CD4-positive, alpha-beta T cell treated with Interleukin-15 for 4 hours (primary cell): ENCODE measurements at places on chromosomes 4 and X.
A peak's percentile ranks its signal among the peaks of the same experiment; 100 is the strongest.

DNA sequence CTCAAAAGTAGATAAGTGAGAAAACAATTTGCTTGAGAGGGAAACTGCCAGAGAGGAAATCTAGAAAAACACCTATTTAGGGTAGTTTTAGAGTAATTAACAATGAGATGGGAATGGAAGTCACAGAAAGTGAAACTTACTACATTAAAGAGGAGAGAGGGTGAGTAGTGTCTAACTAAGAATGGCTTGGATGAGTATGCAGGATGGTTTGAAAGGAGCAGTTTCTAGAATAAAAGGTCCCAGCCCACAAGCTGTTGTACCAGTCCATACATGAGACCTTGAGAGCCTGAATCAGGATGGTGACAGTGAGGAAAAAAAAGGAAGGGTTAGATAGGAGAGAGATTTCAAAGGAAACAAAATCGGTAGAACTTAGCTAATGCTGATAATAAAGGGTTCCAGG is 1.3 kb downstream of the GAR1 start:
- no peak for DNase-seq

DNA sequence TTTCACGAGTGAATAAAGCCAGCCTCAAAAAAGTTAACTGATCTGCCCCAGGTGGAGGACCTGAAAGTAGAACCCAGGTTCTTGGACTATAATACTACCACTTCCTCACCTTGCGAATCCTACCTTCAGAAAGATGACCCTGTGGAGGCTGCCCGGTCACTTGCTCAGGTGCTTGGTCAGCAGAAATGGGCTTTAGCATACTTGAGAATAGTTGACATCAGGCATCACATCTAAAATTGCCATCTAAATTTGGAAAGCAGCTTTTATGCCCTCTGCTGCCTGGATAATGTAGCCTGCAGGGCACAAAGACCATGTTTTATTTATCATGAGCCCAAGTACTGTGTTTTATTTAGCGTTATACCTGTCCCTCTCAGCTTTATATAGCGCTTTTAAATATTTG is 3.0 kb downstream of the BCLAF3 start:
- no peak for DNase-seq

- DNase-seq, result peak; percentile 75
Observed at GRCh38 chrX:19799319-19800182, 87.8 kb downstream of the SH3KBP1 start.

GRCh38 chr4:40055511-40055862 is 1.2 kb upstream of the N4BP2 start:
- peak; percentile 92 for DNase-seq

DNA sequence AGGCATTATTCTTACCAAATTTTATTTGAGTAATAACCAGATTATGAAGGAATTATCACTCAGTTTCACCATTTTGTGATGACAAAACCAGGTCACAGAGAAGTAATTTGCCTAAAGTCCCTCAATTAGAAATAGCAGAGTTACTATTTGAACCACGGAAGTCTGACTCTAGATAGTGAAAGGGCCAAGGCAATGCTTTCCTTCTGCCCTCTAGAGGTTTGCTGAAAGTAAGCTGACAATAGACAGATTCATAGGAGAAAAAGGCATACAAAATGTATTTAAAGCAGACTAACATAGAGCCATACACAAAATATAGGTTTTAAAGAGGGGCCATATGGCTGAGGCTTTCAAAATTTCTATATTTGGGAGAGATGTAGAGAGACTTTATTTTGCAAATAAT is 43.1 kb downstream of the CXXC4 start:
- no peak for DNase-seq

- no peak for DNase-seq
Observed at GRCh38 chr4:76513482-76513881, 78.5 kb downstream of the SHROOM3 start.

DNA sequence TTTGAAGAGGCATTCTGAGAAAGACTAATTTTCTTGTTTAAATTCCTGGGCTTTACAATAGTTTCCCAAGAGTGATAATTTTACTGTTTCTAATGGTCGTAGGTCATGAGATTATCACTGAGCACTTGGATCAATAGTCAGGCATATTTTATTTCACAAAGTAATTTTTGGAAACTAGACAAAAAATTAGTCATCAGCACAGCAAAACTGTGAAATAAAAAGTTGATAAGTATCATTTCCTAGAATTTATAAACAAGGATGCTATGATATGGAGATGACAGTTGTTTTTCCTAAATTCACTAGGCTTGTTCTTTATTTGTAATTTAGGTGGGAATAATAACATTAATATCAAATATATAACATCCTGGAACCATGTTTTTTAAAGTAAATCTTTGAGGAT is 33.0 kb downstream of the SULT1B1 start:
- DNase-seq, result no peak

DNA sequence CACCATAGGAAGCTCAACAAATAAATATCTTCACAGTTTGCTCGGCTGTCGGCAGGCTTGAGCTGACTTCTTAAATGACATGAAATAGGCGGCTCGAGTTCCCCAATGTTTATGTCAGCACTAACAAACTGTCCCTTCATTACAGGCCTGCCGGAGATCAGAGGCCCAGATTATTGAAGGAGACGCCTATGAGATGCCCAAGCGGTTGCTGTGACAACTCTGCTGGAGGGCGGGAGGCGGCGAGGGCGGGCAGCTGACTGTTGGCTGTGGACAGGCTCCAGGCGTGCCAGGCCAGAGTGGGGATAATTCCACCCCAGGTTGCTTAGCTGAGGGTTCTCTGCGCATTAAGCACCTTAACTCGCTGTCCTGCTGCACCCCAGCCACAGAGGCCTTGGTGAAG is 39.2 kb upstream of the MSX1 start:
- DNase-seq, result no peak

GRCh38 chrX:63755892-63756291 is 29.1 kb downstream of the ARHGEF9 start:
- DNase-seq, result no peak

DNA sequence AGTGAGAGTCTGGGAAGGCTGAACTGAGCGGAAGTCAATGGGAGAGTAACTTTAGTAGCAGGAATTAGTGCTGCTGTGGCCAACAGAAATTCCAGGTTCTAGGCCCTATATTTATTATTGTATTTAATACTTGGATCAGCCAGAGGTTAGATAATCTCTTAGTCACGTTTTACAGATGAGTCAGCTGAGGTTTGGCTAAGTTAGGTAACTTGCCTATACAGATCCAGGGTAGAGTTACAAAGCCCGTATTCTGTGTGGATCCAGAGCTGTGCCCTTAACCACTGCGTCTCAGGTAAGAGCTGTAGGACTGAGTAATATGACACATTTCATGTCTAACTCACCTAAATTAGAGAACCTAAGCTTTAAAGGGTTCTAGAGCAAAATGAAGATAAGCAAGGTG is 20.5 kb downstream of the PSMD10 start:
- DNase-seq, result peak; percentile 9

- no peak for DNase-seq
Observed at GRCh38 chr4:105092768-105093167, 53.9 kb upstream of the TET2 start.

DNA sequence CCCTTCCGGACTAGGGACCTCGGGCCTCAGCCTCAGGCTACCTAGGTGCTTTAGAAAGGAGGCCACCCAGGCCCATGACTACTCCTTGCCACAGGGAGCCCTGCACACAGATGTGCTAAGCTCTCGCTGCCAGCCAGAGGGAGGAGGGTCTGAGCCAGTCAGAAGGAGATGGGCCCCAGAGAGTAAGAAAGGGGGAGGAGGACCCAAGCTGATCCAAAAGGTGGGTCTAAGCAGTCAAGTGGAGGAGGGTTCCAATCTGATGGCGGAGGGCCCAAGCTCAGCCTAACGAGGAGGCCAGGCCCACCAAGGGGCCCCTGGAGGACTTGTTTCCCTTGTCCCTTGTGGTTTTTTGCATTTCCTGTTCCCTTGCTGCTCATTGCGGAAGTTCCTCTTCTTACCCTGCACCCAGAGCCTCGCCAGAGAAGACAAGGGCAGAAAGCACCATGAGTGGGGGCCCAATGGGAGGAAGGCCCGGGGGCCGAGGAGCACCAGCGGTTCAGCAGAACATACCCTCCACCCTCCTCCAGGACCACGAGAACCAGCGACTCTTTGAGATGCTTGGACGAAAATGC is at the start of gene WAS:
Gene WAS (plus strand): TSS at position 389 of the 572 bp plus-strand sequence. CDS start 55 bp downstream, at position 444.
- peak; percentile 55 for DNase-seq

- DNase-seq, result no peak
Observed at GRCh38 chr4:138671106-138671505, 344.5 kb upstream of the NOCT start.

DNA sequence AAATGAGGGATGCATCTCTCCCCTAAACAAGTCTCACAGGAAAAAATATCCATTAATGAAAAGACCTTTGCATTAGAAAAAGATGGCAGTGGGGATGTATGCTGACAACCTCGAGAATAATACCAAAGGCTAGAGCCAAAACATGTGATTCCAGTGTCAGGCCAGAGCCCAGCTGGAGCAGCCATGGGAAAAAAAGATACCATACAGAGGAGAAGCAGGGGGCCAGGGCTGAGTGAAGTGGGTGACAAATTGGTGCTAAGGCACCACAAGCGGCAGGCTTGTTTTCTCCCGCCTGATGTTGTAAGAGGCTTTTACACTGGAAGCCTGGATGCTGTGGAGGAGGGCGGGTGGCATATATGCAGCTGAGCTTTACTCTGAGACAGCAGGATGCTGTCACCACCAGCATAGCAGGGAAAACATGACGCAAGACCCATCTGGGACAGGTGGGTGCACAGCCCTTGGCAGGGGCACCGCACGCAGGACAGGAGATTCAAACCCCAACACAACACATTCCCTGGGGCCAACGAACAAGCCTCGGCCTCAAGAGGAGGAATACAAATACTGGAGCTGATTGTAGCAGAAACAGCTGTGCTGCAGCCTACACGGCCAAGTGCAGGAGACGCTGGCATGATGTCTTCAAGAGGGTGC is 91.9 kb downstream of the TSPAN5 start:
- no peak for DNase-seq

- DNase-seq, result no peak
Observed at GRCh38 chr4:30912098-30912714, 192.0 kb downstream of the PCDH7 start.

DNA sequence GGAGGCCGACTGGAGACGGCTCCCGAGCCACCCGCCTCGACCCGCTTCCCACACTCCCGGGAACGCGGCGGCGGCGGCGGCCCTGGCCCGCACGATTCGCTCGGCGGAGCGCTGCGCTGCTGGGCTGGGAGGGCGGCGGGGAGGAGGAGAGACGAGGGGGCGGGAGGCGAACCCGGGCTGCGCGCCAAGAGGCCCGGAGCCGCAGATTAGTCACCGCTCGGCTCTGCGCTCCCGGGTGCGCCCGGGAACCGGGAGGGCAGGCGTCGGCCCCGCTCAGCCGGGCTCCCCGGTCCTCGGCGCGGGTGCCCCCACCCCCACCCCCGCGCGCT is 11.2 kb upstream of the BCOR start:
- peak; percentile 57 for DNase-seq

DNA sequence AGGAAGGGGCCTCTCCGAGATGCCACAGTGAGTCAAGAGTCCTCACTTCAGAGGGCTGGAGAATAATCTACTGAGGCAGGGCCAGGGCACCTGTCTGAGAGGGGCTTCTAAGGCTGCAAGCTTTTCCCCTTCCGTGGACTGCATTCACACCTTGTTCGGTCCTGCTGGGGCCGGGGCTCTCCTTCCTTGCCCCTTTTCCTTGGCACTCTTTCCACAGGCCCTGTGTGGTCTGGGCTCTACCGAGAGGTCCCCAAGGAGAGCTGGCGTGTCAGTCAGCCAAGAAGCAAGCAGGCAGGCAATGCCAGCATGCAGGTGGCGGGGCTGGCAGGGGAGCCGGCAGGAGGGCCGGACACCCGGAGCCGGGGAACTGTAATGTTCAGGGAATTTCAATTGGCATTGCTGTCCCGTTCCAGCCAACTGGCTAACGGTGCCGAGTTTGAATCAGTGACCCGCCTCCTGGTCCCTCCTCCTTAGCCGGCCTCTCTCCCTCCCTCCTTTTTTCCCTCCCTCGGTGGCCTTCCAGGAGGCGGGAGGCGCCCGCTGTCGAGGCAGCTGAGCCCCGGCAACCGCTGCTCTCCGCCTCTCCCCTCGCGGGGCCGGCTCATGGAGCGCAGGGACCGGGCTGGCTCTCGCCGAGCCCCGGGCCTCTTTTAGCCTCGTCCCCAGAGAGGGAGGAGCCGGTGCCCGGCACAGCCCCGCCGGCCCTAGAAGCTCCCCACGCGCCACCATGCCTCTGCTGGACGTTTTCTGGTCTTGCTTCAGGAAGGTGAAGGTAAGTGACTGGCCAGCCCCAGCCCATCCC is at the start of gene STARD8:
Gene STARD8 (plus strand): TSS at position 511 of the 802 bp plus-strand sequence. CDS start 217 bp downstream, at position 728.
- DNase-seq, result no peak

- no peak for DNase-seq
Observed at GRCh38 chr4:2388429-2389182, 29.8 kb downstream of the ZFYVE28 start.

GRCh38 chr4:187464573-187464972 is 531.0 kb upstream of the ZFP42 start:
- no peak for DNase-seq

- no peak for DNase-seq
Observed at GRCh38 chr4:182400081-182400480, 156.9 kb downstream of the TENM3 start.

DNA sequence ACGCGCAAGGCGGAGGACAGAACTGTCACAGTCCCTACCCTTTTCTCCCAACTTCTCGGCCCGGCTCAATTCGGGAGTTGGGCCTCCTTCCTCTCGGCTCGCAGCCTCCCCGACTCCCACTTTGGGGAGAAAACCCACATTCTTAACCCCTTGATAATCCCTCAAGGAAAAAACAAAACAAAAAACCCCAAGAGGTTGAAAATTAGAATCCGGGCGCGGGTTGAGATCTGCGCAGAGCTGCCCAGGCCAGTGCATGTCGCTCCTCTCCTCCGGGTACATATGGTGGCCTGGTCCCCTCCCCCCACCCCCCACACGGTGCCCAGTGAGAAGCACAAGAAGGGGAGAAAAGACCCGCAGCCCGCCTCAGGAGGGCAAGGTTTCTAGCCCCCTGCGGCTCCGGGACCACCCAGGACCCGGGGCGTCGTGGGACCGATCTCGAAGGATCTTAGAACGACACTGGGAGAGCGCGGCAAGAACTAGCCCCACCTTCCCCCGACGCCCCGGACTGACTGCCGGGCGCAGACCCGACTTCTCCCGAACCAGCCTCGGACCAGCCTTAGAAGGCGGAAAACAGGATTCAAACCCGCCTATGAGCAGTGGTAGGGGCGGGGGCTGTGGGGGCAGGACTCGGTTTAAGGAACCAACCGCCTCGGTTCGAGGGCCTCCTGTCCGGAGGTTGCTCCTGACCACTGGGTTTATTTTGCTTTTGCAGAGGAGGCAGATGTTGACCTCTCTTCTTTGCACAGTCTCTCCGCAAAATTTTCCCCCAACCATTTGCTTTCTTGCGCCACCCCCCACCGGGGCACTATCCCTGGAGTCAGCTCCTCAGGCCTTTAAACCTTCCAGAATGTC is 2.5 kb upstream of the PDGFRA start:
- no peak for DNase-seq
